ENCODE measurements at places on chromosomes 5 and 9.

GRCh38 chr5:147169901-147170300 lies 64.9 kb upstream of the STK32A start:
- no peak for DNase-seq

DNA sequence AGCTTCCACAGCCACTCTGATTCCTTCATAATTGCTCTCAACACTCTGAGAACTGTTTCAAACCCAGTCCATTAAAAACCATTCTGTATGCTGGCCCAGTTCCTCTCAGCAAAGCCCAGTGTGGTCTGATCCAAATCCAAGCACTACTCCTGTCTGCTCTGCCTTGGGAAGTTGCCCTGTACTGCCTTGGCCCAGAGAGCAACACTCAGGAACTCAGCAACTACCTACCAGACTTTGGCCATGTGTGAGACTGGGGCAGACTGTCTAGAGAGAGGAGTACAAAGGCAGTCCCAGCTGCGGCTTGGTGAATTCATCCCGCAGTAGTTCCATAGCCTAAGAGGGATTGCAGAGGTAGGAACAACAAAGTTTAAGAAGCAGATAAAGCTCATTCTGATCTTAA lies 214.4 kb downstream of the MCTP1 start:
- DNase-seq: no peak

GRCh38 chr5:111254613-111255012 lies 30.4 kb downstream of the CAMK4 start:
- peak; percentile 75 for DNase-seq

- DNase-seq: no peak
Measured at GRCh38 chr5:39800042-39800601, 375.3 kb upstream of the DAB2 start.

DNA sequence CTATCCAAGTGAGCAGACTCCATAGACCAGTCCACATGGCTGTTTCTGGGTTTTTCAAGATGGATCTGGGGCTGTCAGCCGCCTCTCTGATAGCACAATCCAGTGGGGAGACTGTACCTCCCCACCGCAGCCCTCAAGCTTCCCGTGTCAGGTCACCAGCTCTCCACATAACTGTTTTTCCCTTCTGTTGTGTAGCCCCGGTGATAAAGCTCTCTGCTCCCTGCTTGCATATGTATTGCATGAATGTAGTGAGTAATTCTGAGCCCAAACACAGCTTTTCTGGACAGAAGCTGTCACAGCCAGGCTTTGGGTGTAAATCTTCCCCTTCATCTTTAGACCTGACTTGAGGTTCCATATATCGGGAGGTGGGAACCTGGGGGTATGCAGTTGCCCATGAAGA lies 23.1 kb upstream of the CFAP157 start:
- no peak for DNase-seq

- no peak for DNase-seq
Measured at GRCh38 chr9:94758031-94758430, 31.5 kb downstream of the AOPEP start.

Data from activated CD4-positive, alpha-beta T cell treated with anti-CD3 and anti-CD28 coated beads, Interleukin-2, amount 50 U/mL, for 48 hours (primary cell).